ENCODE measurements at places on chromosomes 3 and 15.

DNA sequence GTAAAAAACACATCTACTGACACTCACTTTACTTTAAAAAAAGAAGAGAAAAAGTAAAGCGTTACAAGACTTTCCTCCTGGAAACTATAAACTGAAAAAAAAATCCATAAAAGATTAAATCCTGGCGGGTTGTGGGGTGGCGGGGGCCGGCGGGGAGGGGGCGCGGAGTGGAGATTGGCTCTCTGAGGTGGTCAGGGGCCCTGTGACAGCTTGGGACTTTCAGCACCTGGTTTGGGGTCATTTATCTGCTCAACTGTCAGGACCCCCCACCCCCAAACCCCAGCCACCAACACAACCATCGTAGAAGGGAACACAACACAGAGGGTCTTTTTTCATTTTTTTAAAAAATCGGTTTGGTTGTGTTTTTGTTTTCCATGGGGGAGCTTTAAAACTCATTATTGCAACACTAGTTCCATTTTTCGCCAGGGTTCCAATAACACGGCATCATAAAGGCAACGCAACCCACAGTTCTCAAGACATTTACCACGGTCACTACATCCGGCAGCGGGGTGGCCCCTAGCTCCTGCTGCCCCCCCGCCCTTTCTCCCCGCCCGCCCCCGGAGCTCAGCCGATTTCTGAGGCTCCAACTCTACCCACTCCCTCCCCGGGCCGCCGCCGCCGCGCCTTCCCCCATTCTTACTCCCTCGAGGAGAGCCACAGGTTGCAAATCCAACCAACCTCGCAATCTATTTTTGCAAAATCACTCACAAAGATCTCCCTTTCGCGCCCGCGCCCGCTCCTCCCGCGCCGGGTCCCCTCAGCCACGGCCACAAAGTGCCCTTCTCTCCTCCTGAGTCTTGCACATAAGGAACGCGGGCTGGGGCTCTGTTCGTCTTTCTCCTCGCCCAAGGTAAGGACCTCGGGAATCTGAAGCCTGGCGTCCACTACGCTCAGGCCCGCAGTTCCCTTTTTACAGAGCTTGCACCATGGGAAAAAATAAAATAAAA lies 1.8 kb downstream of the BCL6 start:
- H3K27me3 ChIP-seq: no peaks in the 10 kb centered on the region
- peaks cover 63% of the 10 kb centered on the region for H3K4me1 ChIP-seq
- no peaks in the 10 kb centered on the region for H3K36me3 ChIP-seq
- H3K4me3 ChIP-seq: peak overlapping the region; percentile 56

DNA sequence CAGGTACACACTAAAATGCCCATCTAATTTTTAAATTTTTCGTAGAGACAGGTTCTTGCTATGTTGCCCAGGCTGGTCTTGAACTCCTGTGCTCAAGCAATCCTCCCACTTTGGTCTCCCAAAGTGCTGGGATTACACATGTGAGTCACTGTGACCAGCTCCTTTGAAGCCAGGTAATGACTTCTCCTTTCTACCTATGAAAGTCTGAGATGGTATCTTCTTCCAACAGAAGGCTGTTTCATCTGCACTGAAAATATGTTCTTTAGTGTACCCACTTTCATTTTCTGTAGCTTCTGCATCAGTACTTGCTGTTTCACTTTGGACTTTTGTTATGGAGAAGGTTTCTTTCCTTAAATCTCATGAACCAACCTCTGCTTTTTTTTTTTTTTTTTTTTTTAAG lies 8.8 kb downstream of the OIP5 start:
- no peak overlapping the region for H3K4me3 ChIP-seq
- H3K27me3 ChIP-seq: no peaks in the 10 kb centered on the region
- no peak overlapping the region for H3K27ac ChIP-seq
- no peak for DNase-seq
- H3K36me3 ChIP-seq: no peaks in the 10 kb centered on the region

DNA sequence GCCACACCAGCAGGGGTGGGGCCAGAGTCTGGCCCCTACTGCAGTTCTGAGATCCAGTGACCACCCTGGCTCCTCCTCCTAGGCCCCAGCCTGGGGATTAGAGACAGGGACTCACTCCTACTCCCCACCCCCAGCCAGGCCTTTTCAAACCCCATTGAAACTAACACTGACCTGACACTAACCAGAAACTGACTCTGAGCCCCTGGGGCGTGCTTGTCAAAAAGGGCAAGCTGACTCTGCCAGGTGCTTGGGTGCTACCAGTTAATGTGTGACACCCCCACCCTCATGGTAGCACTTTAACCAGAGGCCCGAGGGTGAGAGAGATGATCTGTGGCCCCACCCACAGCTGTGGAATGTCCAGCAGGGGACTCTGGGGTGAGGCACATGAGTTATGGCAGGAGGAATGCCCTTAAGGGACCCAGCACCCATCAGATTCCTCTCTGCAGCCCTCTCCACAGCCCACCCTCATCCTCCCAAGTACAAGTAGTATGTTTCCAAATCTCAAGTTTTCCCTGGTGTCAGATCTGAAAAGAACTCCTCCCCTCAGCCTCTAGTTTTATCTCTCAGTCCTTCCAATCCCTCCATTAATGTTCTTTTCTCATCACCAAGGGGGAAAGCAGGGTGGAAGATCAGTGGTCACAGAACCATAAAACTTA lies 1.4 kb downstream of the PTH1R start:
- H3K27me3 ChIP-seq: peaks cover 54% of the 10 kb centered on the region
- no peak overlapping the region for H3K27ac ChIP-seq
- no peaks in the 10 kb centered on the region for H3K36me3 ChIP-seq
- no peak for DNase-seq
- no peak overlapping the region for H3K4me3 ChIP-seq

DNA sequence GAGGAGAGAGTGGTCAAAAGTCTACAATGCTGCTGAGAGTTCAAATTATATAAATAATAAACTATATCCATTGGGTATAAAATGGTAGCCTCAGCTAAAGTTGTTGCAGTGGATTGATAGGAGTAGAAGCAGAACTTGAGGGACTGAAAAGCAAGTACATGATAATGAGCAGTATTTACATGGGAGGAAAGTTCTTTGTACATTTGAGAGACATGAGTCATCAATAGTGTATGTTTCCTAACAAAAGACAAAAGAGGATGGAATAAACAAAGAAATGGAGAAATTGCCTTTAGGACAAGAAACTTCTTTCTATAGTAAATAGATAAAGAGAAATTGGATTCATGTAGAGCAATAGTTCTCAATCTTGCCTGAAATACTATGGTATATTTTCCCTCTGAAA lies 110.0 kb upstream of the PLSCR5 start:
- no peaks in the 10 kb centered on the region for H3K27me3 ChIP-seq
- no peak for DNase-seq
- no peak overlapping the region for H3K27ac ChIP-seq

GRCh38 chr15:94460624-94461023 lies 229.3 kb downstream of the MCTP2 start:
- H3K4me3 ChIP-seq: no peak overlapping the region
- no peaks in the 10 kb centered on the region for H3K4me1 ChIP-seq
- H3K27ac ChIP-seq: no peak overlapping the region
- H3K27me3 ChIP-seq: no peaks in the 10 kb centered on the region

Data from left lung (tissue), 14 donors.